HT1080 (cell line): ENCODE measurements at places on chromosomes 3 and 15. TPM values are rescaled to one million over a fixed set of nuclear protein-coding genes. Genes with fewer than 3 reads are reported as not detected.
A peak's percentile ranks its signal among the peaks of the same experiment; 100 is the strongest.

The CP gene
- not detected in 2 replicates for total RNA-seq

GRCh38 chr3:187516446-187517185, 148.4 kb downstream of the RTP4 start:
- no peak for DNase-seq

DNA sequence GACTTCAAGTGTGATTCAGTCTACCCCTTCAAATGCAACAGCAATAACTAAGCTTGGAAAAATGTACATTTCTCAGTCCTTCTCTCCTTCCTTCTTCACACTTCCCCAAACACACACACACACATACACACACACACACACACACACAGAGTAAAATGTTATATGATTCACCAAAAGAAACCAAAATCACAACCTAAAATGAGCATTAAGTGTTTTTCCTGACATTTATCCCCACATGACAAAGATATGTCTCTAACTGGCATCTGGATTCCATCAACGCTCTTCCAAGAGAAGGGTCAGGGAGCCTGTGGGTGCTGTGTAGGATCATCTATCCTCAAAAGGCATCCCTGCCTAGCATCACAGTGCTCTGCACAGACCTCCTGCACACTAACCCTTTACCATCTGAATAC, 21.0 kb downstream of the PDZRN3 start:
- no peak for DNase-seq

- DNase-seq = peak; percentile 60
These were observed 88.6 kb upstream of the ZNF280D start for GRCh38 chr15:56821721-56822425.

- DNase-seq = no peak
These were observed 266.2 kb downstream of the OPA1 start for GRCh38 chr3:193859195-193859594.

- DNase-seq = no peak
These were observed 57.2 kb downstream of the CRTC3 start for GRCh38 chr15:90586948-90587347.

DNA sequence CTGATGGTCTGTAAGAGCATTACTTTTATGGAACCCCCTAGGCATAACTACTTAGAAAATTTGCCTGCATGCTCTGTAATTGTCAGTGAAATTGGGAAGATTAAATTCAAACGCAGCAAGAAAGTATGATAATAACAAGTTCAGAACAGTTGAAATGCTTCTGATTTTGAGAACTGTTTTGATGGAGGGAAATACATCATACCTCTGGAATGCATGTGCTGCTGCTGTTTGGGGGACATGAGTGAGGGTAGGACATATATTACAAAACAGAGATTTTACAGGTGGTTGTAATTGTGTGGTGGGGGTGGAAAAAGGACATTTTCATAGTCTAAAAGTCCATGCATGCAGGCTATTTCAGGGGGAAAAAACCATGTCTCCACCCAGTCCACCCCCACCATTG, 135.0 kb upstream of the DPH6 start:
- no peak for DNase-seq

- no peak for DNase-seq
These were observed 11.7 kb downstream of the ABCC5 start for GRCh38 chr3:184005941-184006507.
